ENCODE measurements at places on chromosomes 7 and 10.

DNA sequence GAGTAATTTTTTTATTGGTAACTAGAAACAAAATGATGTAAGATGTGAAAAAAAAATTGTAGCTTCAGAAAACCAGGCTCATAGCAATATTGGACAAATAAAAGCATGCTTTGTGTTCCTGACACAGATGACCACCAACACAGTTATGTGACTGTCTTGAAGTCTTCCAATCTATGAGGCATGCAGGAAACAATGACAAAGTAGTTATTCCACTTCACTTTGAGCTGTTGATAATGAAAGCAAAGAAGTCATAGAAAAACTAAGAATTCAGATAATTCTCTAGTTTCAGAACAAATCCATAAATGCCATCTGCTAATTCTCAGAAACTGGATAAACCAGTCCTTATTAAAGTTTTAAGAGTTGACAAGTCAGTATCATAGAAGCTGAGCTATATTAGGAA, 378.4 kb upstream of the SEMA3D start:
- DNase-seq, result no peak

- no peak for DNase-seq
Observed at GRCh38 chr10:78715435-78715834, 353.3 kb upstream of the ZMIZ1 start.

GRCh38 chr7:55508221-55509011, 63.9 kb downstream of the VOPP1 start:
- no peak for DNase-seq

DNA sequence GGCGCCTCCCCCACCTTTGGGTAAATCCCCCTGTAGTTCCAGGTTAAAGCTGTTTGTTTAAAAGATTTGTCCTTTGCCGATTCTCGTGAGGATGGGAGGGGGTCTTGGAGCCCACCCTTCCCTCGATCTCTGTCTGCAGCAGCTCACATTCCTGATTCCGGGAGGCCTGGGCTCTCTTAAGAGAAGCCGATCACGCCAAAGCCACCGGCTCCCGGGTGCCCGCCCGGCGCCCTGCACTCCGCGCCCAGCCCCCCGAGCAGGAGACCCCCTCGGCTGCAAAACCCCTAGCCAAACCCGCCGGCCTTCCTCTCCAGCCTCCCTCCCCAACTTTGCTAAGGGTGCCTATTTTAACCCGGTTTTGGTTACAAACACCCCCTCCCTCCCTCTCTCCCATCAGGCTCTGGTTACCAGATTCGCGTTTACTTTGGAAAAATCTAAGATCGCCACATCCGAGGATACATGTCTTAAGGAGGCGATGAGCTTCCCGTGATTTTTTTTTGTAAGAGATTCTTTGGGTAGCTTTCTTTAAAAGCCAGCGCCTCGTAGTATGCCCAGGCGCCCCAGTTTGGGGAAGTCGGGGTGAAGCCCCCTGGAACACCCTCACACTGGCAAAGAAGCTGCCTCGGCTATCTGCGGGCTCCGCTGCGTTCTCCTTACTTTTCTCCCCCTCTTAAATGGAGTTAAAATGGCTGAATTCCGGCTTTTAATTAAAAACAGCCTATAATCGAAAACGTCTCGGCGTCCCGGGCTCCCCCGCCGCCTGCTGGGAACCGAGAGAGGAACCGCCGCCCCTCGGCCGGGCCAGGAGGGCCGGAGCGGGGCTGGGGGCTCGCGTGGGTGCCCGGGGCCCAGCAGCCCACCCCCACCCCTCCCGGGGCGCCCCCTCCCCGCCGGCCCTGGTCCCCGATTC, 983 bp downstream of the TNRC18 start:
- peak; percentile 42 for DNase-seq

DNA sequence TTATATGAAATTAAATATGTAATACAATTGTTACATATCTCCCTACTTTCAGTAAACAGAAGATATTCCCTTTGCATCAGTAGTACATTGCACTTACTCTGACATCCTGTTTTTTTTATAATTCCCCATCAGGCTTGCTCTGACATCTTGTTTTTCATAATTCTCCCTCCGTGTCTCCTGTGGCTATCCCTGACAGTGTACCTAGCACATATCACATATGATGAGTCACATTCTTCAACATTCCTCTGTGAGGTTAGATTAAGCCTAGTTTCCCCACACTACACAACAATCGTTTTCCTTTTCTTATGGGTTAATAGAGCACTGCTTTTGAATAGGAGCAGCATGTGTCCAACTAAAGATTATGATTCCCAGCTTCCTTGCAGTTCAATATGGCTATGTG, 250.6 kb upstream of the NPVF start:
- DNase-seq, result no peak

DNA sequence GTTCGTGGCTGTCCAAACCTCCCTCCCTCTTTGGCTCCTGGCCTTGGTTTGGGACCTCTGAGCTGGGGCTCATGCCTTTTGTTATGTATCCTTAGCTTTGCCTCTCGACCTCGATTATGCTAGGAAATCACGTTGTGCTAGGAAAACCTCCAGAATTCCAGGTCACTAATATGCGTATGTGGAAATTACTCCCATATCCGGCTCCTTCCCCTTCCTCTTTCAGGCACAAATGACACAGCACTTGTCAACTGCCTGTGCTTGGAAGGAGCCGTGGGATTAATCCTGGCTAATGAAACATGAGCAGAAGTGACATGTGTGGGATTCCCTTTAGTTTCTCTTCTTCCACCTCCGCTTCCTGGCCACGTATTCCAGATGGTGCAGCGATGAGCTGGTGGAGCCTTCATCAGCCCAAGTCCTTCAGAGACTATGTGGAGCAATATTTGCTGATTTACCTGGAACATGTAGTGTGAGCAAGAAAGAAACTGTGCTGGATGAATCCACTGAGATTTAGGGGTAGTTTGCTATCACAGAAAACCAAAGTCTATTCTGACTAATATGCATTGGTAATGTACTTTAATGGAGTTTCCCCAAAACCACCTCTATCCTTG, 149.2 kb downstream of the REEP3 start:
- DNase-seq, result no peak

GRCh38 chr7:96118449-96119001, 203.4 kb downstream of the SLC25A13 start:
- DNase-seq, result no peak

DNA sequence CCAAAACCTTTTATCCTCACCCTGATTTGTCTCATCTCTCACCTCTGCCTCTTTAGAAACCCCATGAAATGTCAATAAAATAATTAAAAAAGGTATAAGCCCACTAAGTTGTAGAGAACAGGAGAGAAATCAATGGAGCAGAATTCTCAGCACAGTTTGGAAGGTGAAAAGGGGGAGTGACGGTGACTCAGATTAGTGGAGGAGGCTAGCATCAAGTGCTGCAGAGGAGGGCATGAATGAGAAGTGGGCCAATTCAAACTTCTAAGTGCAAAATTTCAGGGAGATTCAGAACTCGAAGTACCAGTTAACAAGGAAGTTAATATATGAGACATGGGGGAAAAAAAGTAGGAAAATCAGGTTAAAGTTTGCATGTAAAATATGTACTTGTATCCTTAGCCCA, 34.9 kb upstream of the ETV1 start:
- DNase-seq, result no peak

GRCh38 chr7:55488804-55489340, 83.4 kb downstream of the VOPP1 start:
- no peak for DNase-seq

DNA sequence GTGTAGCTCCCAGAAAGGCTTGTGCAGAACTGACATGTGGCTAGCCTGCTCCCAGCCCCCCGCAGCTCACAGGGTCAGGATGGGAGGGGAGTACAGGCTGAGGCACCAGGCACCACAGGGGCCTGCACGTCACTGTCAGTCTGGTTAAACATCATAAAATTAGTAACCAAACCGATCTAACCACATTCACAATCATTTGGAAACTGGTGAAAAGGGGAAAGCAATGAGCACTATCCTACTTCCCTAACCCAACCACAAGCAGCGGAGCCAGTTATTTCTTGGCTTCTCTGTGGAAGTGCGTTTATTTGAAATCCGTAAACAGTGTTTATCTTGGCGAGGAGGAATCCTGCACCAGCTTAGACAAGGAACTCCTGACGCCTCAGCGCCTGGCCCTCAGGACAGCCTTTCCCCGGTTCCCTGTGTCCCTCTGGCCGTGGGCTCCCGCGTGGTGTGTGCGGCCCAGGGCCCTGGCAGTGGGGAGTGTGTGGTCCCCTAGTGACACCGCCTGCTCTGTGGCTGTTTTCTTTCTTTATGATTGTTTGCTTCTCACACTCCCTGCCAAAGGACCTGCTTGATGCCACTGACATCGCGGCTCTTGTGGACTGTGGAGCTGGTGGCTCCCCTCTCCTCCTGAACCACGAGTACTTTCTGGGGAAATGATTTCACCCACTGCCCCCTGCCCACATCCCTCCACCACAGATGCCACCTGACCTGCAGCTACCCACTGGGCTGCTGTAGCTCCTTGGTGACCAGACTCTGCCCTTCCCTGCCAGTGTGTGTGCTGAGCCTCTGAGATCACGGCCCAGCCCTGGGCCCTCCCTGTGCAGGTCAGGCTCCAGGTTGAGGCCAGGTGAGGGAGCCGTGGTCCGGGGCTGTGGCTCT, 38.0 kb downstream of the INPP5A start:
- peak; percentile 67 for DNase-seq

DNA sequence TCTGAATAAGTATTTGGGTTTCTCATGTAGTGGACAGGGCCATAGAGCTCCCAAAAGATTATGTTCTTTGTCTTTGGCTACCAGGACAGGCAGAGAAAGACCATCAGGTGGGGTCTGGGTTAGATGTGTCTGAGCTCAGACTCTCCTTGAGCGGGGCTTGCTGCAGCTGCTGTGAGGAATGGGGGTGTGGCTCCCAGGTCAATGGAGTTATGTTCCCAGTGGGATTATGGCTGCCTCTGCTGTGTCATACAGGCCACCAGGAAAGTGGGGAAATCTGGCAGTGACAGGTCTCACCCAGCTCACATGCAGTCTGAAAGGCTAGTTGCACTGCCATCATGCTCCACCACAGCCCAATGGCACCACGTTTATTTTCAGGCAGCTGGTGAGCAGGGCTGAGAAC, 97.0 kb upstream of the FERD3L start:
- no peak for DNase-seq
